ENCODE measurements at places on chromosomes 11 and 22.

DNA sequence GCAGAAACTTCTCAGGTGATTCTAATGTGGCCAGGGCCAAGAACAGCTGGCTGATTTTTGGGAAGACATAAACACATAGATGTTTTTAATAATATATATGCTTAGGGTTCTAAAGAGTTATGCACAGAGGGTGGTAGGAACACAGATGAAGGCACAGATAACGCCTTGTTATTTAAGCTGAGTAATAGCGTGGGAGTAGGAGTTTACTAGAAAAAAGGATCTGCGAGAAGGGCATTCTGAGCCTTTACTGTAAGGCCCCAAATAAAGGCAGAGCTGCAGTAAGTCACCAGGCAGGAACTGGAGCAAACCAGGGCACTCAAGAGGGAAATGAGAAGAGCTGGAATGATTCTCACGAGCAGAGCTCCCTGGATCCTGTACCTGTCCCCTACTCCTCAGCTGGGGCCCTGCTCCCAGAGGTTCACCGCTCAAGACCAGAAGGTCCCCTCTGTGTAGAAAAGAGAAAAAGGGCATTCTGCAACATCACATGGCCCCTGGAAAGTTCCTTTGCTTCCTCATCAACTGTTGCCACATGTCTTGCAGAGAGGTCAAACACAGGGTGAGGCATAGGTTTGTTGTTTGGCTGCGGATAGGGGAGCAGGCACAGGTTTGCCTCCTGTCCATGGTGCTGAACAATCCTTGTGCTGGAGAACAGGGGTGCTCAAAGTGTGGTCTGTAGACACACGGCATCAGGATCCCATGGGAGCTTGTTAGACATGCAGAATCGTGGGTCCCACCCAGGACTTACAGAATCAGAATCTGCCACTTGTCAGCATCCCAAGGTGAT lies 125.7 kb downstream of the TENM4 start:
- no peak for DNase-seq

GRCh38 chr11:12692229-12693075 lies 18.2 kb downstream of the TEAD1 start:
- DNase-seq = peak; percentile 80

GRCh38 chr11:14566331-14567063 lies 46.3 kb upstream of the PSMA1 start:
- no peak for DNase-seq

DNA sequence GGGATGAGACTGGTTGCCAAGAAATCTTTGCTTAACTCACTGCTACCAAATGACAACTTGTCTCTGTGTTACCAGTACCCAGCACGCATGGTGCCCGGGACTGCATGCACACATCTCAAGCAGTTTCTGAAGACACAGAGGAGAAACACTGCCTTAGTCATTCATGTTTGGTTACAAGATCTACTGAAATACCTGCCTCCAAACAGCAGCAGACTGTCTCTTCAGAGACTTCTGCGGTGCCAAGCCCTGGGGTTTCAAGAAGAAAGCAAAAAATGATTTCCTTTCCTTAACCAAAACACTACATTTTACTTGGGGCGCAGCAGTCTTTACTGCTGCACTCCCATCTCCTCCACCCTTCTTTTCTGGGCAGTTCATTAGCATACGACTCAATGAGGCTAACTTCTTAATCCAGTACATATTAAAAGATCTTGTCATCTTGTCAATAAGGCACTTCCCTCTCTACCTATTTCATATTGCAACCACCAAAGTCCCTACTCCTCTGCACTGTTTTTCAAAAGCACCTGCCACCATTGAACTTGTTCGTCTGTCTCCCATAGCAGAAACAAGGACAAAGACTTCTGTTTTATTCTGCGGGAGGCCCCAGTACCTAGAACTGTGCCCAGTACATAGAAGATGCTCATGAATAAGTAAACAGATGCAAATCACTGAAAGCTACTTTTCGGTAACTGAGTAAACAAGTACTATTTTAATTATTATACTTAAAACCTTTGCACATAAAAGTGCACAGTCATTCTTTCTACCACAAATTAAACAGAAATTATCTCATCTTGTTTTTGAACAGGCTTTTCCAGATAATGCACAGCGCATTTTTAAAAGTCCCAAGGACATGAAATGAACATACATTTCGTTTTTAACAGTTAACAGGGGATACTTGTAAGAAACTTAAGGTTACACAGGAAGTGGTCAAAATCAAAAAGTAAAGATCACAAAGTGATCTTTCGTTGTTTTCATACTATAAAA lies 4.0 kb downstream of the NAP1L4 start:
- no peak for DNase-seq

- DNase-seq = no peak
Observed at GRCh38 chr11:69242266-69242920, 51.6 kb upstream of the MYEOV start.

DNA sequence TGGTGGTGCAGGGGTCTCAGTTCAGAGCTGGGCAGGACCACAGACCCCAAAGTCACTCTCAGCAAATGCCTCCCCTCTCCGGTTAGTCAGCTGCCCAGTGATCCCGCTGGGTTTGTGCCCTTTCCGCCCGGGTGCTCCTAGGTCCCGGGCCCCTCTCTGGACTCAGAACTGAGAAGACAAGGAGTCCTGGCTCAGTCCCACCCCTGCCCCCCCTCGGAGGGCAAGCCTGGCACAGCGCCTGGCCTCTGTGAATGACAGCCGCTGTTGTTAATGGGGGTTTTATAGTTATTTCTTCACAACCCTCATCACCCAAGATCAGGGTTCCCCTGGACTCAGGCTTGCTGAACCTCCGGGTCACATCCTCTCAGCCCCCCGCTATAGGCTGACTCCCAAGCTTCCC lies 47.6 kb downstream of the ELFN2 start:
- no peak for DNase-seq

GRCh38 chr11:94641167-94641761 lies 74.1 kb downstream of the PIWIL4 start:
- DNase-seq = no peak

GRCh38 chr11:73998846-73999575 lies 9.9 kb downstream of the UCP3 start:
- no peak for DNase-seq

GRCh38 chr11:99177446-99177845 lies 156.7 kb downstream of the CNTN5 start:
- DNase-seq = no peak

Measured in SHP77 (cell line).